Epithelial cell of proximal tubule (primary cell): ENCODE measurements at places on chromosomes 16 and 17.

DNA sequence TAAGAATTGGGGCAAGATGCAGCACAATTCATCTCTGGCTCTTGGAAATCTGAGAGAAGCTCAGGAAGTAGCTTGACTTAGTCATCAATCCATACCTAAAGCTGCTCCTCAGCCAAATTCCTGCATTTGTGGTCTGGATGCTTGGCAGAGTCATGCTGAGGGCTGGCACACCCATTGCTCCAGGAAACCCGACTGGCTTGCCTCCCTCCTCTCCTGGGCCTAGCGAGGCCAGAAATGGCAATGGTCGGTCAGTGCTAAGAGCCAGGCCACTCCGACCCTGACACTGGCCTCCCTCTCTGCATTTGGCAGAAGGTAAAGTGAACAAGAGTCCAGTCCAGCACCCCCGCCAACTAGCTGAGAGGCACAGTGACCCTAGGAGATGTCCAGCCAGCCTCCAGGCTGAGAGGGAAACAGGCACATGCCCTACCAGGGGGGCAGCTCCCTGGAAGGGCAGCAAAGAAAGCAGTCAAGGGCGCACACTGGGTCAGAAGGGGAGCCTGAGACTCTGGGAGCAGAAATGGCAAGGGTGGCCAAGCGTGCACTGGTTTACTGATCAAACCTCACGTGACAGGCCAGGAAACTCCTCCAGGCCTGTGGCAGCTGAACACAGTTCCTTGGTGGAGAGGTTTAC, 10.0 kb downstream of the POLDIP2 start:
- no peak for DNase-seq

- DNase-seq, result no peak
Measured at GRCh38 chr17:63824362-63824761, 2.9 kb upstream of the PSMC5 start.

DNA sequence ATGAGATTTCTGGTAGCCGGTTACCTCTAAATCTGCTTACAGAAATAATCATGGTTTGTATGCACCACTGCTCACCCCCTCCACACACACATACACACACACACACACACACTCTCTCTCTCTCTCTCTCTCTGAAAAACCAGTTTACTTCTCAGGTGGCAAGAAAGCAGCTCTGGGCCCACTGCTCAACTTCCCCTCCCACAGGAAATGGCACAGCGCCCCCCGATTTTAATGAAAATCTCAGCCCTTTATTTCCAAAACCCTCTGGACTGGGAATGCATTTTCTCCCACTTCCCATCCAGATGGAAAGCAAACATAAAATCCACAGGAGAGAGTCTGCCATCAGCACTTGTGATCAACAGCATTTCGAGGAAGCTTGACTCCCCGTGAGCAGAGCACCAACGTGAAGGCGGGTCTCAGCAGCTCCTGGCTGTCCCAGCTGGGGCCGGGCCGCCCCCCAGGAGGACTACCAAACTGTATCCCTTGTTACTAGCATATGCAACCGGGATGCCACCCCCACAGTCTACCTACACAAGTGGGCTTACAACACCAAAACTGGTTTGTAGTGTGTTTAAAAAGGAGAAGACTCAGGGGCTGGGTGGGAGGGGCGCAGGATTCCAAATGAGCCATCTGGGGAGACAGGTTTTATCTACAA, 121.1 kb downstream of the SLC39A11 start:
- DNase-seq, result no peak

DNA sequence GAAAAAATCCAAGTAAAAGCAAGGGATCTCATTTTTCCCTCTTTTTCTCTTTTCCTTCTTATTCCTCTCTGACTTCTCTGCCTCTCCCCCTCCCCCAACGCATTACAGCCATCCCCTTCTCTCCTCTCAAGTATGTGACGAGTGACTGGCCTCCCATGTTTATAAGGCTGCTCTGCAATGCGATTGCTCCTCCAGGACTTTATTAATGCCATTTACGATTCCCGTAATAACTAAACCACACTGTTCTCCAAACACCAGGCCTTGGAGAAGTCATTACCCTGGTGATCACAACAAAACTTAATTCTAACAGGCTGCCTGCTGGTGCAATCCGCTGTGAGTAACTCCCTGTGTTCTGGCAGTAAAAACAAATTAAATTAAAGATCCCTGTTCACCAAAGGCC, 88.8 kb downstream of the HS3ST3B1 start:
- DNase-seq, result no peak

DNA sequence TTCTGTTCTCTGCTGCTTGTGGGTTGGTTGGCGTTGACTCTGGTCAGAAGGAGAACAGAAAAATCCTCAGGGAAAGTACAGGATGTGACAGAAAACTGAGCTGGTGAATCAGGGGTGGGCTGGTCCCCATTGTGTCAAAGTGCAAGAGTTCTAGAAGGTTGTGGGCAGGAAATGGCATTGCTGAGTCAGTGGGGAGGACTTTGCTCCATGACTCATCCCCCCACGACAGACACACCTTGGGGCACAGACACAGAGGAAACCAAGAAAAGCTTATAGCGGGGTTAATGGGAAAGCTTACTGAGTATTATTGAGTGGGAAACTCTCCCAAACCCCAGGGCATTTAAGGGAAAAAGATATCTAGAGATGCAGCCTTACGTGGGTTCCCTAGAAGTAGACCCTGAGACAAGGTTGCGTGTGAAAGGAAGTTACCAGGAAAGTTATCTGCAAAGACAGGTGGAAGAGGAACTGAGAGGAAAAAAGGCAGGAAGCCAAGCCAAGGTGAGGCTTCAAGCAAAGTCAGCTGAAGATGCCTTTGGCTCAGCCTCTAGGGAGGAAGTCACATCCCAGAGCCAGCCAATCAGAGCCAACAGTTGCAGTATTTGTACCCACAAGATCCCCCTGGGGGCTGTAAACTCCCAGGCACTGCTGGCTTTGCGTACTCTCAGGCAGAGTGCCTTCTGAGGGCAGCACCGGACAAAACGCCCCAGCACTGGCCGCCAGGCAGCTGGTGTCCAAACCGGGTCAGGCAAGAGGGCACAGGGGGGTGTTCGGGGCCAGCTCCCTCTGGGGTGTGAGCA, 86.4 kb downstream of the FOXL1 start:
- DNase-seq, result peak; percentile 95

DNA sequence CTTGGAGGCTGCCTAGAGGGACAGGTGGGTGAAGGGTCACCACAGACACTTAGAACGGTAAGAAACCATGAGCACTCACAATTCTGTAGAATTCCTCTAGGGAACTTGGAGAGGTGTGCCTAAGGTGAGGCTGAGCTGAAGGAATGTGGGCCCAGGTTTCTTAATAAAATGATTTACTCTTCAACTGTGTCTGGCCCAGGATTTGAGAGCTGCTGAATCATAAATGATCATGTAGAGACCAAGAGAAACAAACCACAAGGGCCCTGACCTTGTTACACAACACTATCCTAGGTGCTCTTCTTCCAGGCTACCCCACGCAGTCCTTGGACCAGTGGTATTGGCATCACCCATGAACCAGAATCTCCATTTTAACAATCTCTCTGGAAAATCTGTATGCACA, 27.7 kb downstream of the ZNF18 start:
- no peak for DNase-seq

GRCh38 chr17:83103200-83103942, 24.0 kb downstream of the METRNL start:
- DNase-seq, result no peak

- no peak for DNase-seq
Measured at GRCh38 chr17:17513626-17514025, 17.4 kb upstream of the RASD1 start.

DNA sequence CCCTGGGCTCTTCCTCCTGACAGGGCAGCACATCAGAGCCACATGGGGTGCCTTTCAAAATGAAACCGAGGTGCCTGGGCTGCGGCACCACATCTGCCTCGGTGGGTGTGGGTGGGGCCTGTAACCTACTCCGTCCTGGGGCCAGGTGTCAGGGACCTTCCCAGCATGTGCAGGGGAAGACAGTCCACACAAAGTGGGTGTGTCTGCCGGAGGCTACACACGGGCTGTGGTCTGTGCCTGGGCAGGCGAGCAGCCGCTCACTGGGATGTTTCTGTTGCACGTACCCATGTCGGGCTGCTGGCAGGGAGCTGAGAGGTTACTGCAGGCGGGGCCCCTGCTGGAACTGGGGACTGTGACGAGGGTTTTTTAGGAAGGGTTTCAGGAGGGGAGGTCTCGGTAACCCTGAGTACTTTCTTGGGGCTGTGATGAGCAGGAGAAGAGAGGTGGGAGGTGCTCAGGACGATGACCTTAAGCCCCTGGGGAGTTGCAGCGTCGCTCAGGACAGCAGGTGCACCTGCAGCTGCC, 351.2 kb downstream of the SEC14L1 start:
- no peak for DNase-seq

DNA sequence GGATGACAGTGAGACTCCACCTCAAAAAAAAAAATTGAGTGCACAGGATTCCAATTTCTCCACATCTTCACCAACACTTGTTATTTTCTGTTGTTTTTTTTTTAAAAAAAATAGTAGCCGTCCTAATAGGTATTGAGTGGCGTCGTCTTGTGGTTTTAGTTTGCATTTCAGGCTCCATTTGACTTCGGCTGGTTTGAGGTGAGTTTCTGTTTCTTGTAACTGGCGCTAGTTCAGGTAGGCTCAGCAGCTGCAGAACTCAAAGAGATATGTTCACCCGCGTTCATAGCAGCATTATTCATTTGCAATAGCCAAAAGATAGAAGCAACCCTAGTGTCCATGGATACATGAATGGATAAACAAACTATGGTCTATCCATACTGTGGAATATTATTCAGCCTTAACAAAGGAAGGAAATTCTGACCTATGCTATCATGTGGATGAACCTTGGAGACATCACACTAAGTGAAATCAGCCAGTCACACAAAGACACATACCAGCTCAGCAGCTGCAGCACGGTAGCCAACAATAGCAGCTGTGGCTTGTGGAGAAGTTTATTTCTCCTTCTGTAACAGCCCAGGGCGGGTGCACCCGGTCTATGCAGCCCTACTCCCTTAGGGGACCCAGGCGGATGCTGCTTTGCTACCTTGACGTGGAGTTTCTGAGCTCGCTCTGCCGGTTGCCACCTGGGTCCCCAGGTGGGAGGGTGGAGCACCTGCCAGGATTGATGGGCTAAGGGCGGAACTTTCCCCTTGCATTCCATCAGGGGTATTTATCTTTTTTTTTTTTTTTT, 44.9 kb downstream of the TMEM235 start:
- no peak for DNase-seq

- no peak for DNase-seq
Measured at GRCh38 chr17:11565591-11565990, 32.7 kb upstream of the DNAH9 start.

GRCh38 chr17:2883544-2884213, 87.4 kb downstream of the RAP1GAP2 start:
- DNase-seq, result no peak

DNA sequence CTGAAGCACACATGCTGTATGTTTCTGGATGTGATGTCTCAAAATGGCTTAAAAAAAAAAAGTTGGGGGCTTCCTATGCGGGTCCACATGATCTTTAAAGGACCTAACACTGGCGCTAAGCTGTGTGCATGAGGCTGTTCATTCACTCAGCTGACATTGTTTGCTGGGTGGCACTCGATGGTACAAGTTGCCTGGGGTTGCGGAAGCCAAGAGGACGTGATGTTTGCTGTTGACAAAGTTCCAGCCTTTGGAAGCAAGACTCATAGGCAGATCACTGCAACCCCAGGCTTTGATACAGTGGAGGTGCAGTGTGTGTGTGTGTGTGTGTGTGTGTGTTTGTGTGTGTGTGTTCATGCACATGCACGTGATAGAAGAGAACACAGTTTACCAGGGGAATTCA, 29.5 kb upstream of the DNAI2 start:
- no peak for DNase-seq

DNA sequence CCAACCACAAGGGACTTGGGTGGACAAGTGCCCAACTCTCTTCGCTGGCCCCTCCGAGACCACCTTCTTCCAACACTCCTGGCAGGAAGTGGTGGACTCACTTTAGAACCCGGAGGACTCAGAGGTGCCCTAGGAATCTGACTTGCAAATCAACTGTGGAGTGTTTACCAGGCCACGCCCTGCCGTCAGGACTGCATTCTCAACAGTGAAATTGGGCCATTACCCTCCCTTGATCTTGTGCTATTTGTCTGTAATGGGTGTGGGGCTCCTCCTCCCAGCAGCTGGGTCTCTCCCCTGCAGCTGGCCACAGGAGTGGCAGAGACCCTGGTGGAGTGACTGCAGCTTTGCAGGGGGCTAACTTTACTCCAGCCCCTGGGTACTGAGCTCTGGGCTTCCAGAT, 212.2 kb upstream of the RPL38 start:
- DNase-seq, result no peak

- no peak for DNase-seq
Measured at GRCh38 chr17:14298221-14298946, 2.5 kb upstream of the HS3ST3B1 start.

DNA sequence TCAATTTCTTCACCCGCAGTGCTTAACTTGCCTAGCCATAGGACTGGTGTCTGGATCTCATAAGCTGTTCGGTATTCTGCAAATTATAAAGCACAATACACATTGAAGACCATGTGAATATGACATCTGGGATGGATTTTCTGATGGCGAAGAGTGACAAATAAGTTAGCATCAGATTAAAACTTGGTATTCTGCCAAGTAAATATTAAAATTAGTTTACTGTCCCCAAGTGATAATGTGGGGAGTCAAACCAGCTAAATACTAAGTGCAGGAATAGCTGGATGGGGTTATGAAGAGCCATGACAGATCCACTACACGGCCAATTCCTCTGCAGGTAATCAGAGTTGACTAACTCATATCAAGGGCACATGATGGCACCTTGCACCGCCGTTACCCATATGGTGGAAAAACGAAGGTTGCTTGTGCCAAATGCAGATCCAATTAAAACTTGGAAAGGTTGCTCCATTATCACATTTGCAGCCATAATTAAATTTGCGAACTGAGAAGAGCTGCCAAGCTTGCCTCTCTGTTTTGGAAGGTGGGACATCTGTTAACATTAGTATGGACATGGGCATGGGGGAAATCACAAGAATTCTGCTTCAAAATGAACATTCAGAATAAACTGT, 114.9 kb upstream of the TOM1L1 start:
- DNase-seq, result no peak

- no peak for DNase-seq
Measured at GRCh38 chr16:81586417-81586816, 141.8 kb downstream of the CMIP start.

DNA sequence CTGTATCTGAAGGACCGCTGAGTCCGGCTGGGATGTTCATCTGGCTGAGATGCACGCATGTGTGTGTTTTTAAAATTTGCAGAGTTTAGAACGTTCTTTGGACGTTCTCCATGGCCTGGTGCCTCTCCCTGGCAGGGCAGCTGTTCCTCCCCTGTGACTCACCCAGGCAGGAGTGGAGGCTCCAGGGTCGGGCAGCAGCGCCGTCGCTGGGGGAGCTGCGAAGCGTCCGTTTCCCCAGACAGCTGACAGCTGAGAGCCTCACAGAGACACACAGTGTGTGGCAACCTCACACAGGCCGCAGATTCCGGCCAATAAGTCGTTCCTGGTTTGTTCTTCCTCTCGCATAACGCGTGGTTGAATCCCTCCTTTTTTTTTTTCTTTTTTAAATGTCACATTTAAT, 80.6 kb downstream of the OR1D5 start:
- DNase-seq, result peak; percentile 45

GRCh38 chr16:28090646-28091377, 27.3 kb upstream of the GSG1L start:
- DNase-seq, result no peak
